ENCODE measurements at places on chromosomes 12 and 14.

DNA sequence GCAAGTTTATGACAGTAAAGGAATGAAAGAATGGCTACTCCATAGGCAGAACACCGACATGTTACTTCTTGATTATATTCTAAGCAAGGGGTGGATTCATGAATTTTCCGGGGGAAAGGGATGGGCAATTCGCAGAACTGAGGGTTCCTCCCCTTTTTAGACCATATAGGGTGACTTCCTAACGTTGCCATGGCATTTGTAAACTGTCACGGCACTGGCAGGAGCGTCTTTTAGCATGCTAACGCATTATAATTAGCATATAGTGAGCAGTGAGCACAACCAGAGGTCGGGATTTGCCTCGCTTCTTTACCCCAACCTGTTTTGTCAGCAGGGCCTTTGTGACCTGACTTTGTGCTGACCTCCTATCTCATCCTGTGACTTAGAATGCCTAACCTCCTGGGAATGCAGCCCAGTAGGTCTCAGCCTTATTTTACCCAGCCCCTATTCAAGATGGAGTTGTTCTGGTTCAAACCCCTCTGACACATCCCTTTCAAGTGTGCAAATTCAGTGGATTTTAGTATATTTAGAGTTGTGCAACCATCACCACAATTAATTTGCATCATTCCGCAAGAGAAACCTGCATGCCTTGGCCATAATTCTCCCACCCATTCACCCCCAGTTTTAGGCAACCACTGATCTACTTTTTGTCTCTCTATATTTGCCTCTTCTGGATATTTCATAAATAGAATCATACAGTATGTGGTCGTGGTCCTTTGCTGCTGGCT lies 27.4 kb downstream of the PALS1 start:
- peak; percentile 14 for DNase-seq

DNA sequence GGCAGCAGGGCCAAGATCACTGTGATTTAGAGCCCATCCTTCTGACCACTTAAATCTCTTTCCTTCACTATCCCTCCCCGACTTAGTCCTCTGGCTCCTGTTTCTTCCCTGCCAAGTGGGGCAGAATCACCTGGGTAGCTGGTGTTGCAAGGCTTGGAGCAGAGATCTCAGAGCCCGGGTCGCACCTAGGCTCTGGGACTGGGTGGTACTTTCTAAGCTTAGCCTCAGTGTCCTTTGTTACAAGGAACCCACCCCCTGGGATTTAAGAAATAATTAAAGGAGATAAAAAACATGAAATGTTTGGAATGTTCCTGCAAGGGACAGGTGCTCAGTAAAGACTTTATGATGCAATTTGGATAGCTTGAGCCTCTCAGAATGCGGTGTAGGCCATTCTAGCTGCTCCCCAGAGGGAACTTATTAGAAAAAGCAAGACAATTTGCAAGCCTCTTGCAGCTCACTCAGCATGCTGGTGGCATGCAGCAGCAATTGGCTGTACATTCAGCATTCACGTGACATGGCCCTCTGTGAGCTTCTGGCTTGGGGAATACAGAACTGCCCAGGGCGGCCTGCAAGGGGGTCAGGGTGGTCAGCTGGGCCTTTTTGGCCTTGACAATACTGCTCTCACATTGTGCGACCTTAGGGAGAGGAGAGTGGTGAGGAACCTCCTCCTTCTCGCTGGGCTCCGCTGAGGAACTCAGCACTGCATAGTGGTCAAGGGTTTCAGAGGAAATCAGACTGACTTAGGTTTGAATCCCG lies 16.8 kb downstream of the C14orf132 start:
- DNase-seq, result no peak

DNA sequence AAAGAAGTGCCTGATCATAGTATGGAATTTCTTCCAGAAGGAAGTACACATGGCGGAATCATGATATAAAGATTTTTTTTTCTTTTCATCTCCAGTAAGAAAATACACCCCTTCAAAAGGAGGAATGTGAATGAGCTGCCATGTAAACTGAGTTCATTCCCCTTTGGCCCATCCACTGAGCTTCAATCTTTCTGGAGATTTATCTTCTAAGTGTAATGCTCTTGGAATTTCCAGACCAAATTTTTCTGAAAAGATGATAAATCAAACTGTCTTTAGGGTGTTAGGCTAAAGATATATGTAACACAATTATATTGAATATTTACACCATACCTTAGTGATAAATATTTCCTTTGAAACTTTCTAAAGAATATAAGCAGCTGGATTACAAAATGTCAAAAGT lies 5.2 kb downstream of the DCN start:
- DNase-seq, result no peak

DNA sequence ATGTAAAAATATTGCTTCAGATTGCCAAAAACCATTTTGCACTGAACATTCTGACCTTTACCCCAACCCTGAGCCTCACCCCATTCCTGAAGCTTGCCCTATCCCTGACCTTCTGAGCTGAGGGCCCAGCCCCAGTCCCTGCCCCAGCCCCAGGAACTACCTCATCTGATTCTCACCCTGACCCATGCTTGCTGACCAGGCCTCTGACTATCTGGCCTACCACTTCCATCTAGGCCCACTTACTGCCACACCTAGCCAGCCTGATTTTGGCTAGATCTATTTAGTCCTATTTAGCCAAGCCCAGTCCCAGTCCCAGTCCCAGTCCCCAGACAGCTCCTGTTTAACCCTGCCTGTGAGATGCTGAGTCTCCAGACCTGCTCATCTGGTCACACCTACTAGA lies 33.6 kb downstream of the OR10P1 start:
- DNase-seq, result no peak

DNA sequence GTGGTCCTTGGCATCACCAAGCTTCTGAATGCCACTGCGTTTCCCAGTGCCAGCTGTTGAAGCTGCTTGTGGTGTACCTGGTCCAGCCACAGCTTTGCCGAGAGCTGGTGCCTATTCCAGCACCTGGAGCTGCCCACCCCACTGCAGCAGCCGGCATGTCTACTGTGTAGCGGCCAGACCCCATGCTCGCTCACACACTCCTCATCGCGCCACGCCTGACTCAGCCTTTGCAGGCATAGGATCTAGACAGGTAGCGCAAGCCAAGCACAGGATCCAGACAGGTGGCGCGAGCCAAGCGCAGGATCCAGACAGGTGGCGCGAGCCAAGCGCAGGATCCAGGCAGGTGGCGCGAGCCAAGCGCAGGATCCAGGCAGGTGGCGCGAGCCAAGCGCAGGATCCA lies 11.6 kb upstream of the ZNF605 start:
- DNase-seq, result no peak

GRCh38 chr12:102958073-102958829 lies 777 bp downstream of the ASCL1 start:
- no peak for DNase-seq

GRCh38 chr14:32249780-32250179 lies 46.7 kb upstream of the RNU6-8 start:
- DNase-seq, result peak; percentile 85

- no peak for DNase-seq
These were observed 10.5 kb upstream of the C14orf93 start for GRCh38 chr14:23020143-23021128.

GRCh38 chr12:132872073-132872855 lies 15.1 kb downstream of the CHFR start:
- no peak for DNase-seq

Data from foreskin keratinocyte (primary cell).